Stimulated activated CD4-positive, alpha-beta T cell treated with anti-CD3 and anti-CD28 coated beads, Interleukin-1b, Interleukin-23, amount 100 ng/mL, for 1 hour (primary cell): ENCODE measurements at places on chromosomes 12 and 14.

DNA sequence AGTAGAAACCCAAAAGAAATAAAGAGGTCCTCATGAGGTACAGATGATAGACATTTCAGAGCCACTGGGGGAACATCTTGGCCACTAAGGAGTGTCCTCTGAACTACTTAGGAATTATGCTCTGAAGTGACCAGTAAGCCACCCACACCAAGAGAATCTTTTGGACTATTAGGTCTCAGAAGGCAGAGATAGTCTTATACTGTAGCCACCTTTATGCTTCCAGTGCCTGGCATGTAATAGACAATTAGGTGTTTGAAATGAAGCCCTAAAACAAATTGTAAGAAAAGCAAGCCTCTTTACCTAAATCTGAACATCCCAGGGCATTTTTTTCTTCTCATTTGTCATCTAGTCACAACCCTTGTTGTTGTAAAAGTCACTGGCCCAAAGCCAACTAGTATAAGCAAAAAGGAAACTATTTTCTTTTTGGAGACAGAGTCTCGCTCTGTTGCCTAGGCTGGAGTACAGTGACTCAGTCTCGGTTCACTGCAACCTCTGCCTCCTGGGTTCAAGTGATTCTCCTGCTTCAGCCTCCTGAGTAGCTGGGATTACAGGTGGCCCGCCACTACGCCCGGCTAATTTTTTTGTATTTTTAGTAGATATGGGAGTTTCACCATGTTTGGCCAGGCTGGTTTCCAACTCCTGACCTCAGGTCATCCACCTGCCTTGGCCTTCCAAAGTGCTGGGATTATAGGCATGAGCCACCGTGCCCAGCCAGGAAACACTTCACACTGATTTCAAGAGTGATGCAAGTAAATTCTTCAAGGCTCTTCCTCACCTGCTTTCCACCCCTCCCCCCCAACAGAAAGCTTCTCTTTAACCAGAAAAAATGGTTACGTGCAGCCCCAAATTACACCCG, 11.1 kb downstream of the PLEKHA5 start:
- no peak for DNase-seq

- no peak for DNase-seq
Measured at GRCh38 chr12:44154128-44154527, 318.2 kb downstream of the TMEM117 start.

GRCh38 chr12:49969027-49969426, 3.7 kb upstream of the AQP6 start:
- no peak for DNase-seq

DNA sequence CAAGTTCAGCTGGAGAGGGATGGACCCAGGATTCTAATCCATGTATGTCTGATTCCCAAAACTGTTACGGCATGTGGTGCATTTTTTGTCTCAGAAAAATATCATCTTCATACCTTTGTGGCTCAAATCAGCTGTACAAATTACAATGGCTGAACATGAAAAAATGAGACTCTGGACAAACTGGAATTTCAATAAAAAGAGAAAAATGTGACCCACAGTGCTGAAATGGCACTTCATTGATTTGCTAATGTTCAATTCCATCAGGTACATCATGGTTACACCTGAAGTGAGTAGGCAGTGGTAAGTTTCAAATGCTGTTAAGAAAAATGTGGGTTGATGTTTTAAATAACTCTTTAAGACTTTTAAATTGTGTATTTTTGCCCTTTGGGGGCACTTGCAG, 165.6 kb upstream of the CAND1 start:
- no peak for DNase-seq

DNA sequence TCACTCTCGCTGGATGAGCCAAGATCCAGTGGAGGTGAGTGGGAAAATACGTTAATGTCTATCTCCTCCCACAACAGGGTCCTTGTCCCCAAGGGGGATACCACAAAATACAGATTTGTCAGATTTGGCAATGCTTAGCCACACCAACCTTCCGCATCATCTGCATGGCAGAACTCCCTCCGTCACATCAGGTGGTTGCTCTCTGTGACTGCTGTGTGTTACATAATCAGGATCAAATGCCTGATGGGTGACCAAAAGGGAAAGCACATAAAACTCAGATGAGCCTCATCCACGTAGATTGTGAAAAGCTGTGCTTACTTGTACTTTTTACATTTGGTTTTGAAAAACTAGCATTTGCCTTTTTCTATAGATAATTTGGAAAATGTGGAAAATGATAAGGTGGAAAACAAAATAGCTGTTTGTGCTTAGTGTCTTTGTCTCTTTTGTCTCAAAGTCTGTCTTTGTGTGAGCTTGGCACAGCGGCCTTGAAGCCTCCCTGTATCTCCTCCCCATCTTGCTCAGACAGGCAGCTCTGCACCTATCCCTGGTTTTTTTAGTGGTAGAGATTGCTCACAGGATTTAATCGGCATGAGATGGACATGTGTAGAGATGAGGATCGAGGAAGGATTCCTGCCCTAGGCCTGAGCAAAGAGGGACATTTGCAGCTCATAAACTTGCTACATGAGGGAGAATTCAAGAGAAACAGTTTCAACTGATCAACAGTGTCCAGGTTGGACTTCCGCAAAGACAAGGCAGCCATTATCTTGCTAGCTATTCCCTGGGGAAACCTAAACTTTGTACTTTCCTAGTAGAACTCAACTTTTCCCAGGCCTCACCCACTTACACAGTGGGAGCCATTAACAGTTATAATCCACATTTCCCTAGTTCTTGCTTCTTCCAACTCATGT, 3.6 kb upstream of the FGF6 start:
- DNase-seq = no peak

DNA sequence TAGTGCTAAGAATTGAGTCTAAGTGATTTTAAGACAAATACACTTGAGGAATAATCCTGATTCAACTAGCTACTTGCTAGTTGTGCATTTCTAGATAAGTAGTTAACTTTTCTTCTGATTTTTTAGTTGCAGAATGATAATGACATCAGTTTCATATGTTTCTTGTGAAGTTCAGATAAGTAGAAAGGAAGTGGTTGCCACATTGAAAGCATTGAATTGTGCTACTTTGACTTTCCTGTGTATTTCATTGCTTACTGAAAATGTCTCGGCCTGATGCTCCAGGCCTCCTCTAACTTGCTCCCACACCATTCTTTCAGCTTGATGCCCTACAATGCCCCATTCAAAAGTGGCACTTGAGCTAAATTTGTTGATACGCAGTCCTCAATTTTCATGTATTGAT, 980.0 kb downstream of the TMTC2 start:
- DNase-seq = no peak

DNA sequence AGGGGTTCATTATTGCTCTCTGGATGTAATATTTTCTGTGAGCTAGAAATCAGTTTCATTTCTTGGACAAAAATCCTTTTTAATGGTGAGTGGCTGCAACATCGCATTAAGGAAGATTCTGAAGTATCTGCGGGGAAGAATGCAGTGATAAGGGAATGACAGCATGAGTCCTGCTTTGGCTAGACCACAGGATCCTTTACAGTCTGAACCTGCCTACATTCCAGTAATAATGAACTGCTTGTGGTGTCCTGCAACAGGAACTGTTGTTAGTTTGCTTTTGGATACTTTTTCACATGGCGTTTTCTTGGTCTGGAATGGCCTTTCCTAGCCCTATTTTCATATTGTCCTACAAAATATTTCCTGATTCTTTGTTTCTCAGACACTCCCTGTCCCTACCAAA, 15.7 kb downstream of the MDM2 start:
- no peak for DNase-seq

GRCh38 chr12:118371321-118372282, 1.1 kb downstream of the TAOK3 start:
- no peak for DNase-seq

DNA sequence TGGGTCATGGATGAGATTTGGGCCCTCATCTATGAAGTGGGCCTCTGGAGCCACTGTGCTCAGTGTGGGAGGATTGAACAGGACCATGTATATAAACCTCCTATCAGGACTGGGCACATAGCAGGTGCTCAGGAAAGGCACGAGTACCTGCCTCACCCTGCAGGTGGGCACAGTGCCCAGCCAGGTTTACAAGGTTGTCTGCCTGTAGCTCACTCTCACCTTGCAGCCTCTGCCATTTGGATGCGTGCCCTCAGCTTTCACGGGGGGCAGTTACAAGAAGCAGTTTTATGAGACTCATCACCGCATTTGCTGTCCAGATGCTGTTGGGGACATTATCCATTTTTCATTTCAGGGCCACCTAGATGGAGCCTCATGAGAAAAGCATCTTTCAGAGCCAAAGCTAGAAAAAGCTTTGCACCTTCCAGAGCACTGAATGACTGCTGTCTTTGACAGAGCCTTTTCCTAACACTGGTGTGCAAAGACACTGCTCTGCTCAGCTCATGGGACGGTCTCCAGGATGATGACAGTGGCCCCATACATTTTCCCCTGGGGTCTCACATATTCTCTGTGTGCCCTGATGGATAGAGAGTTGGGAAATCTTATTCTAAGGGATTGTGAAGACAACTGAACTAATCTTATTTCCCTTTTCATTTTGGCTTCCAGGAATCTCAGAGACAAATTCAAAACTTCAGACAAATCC, 327.5 kb upstream of the RTL1 start:
- no peak for DNase-seq

DNA sequence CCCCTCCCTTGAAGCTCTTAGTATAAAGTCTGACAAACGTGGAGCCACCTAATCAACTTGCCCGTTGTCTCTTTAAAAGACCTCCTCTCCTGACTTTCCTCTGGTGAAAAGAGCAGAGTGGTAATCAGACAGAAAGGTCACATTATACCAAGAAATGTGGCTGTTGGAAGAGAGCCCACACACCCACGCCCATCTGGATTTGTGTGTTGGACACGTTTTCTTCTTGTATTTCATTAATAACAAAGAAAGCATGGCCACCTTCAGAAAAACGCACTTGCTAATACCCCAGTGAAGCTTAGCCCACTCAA, 41.3 kb downstream of the CCDC60 start:
- no peak for DNase-seq

- no peak for DNase-seq
Measured at GRCh38 chr12:76341436-76342030, 6.7 kb downstream of the BBS10 start.

- DNase-seq = no peak
Measured at GRCh38 chr14:78610994-78611393, 440.8 kb downstream of the NRXN3 start.

- no peak for DNase-seq
Measured at GRCh38 chr12:28088566-28089272, 101.5 kb upstream of the CCDC91 start.

GRCh38 chr12:58270966-58271705, 329.8 kb downstream of the ATP23 start:
- DNase-seq = no peak

GRCh38 chr14:22597771-22598098, 365 bp upstream of the ABHD4 start:
- DNase-seq = no peak

- DNase-seq = no peak
Measured at GRCh38 chr12:2679816-2680675, 114.7 kb upstream of the FKBP4 start.

GRCh38 chr12:25449007-25449406, 104.1 kb downstream of the LMNTD1 start:
- no peak for DNase-seq

DNA sequence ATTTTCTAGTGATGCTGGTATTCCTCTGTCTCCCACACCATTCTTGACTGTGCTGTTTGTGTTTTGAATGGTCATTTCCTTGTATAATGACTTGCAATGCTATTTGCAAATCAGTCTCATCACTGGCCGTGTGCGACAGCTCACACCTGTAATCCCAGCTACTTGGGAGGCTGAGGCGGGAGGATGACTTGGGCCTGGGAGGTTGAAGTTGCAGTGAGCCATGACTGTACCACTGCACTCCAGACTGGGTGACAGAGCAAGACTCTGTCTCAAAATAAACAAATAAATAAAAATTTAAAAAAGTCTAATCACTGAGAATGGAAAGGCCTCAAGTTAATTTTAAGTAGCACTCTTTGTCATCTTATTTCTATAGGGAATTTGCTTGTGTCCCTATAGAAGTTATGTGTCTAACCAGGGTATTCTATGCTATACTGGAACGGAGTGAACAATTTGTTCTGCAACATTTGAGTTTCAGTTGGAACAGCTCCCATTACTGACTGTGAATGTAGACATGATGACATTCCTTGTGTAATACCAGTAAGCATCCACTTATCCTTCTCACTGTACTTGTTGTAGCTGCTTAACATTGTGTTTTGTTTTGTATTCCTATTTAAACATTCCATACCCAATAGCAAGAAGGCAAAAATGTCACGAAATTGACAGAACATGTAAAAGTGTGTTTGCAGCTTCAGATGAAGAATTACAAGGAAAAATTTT, 126.3 kb downstream of the MGST1 start:
- DNase-seq = no peak

DNA sequence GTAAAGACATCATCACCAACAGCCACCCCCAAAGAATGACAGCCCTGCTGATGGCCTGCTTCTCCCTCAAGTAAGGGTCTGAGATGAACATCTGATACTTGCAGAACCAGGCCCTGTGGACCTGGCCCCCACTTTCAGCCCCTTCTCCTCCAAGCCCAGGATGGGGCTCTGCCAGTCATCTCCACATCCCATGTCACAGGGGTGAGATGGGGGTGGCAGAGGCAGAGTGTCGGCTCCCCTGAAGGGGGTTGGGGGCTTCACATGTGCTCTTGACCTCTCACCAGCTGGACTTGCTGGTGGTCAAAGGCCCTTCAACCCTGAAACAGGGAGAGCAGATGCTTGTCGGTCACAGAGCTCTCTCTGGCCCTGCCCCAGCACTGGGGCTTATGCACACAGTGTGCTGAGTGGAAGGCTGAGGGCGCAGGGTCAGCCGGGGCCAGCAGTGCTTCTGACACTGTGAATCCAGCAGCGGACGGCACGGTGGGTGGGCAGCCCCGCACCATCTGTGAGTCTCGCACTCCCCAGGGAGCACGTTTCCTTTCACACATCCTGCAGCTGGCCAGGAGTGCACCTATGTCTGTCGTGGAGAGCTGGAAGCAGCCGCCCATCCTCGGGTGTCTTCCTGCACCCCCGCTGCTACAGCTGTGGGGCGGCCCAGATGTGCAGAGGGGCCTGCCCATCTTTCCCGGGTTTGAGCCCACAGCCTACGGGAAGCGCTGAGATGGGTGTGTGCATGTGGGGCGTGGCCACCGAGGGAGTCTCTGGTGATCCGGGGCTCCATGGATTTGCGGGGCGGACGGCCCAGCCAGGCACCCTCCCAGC, 94.3 kb downstream of the ADGRD1 start:
- DNase-seq = no peak

- DNase-seq = no peak
Measured at GRCh38 chr12:20602641-20603391, 92.3 kb upstream of the SLCO1C1 start.

GRCh38 chr14:100237735-100238418, 1.1 kb upstream of the YY1 start:
- peak; percentile 21 for DNase-seq

DNA sequence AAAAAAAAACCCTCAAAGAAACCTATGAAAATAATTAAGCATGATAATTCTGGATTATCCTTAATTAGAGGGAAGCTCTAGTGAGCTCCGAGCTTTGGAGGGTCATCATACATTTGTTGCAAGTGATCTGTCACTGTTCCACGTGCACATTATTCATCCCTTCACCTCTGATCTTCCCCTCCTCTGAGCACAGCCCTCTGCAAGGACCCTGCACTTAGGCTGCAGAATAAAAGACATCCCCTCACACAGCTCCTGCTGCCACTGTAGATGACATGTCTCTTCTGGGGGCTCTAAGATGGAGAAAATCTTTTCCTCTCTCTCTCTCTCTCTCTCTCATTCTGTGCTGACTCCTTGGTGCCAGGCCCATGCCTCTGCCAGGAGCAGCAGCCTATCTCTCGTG, 300.4 kb downstream of the EGLN3 start:
- DNase-seq = no peak

- no peak for DNase-seq
Measured at GRCh38 chr12:66061557-66062289, 68.8 kb downstream of the LLPH start.
